ENCODE measurements at places on chromosomes 6 and 20.

GRCh38 chr20:51528263-51529027, 14.1 kb downstream of the NFATC2 start:
- no peak for DNase-seq

DNA sequence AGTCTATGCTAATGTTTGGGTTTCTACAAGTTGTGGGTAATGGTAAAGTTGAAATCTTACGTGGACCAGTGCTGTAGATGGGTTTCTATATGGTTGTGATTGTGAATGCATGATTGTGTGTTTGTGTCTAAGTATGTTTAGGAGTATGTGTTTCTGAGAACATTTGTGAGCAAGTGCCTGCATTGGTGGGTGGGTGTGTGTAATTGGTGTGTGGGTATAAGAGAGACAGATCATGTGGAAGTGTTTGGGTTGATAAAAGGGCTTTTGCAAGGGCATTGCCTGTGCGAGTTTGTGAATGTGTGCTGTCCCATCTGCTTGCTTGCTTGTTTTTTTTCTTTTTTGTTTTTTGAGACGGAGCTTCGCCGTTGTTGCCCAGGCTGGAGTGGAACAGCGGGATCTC, 25.8 kb upstream of the ID1 start:
- no peak for DNase-seq

DNA sequence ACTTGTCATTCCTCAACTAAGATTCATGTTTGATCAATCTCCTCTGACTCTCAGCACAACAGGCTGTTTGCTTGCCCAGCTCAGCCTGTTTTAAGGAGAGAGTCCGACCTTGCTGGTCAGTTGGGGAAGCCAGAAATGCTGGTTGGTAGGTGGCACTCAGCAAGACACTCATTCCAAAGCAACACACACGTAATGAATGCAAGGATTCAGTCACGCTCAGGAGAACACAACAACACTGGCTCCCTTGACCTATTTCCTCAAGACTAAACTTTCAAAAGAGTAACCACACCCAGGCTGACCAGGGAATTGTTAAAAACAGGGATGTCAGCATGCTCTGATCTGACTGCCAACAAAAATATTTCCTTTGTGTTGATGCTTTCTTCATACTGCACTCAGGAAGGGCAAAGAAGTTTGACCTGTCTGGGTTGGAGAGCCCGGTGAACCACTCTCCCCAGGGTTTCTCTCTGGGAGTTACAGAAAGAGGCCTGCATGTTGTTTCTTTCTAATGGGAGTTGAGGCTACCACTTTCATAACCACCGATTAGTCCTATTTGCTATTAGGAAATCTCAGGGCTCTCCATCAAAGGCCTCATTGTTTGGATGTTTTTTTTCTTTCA, 25.6 kb upstream of the PREP start:
- no peak for DNase-seq

- DNase-seq, result no peak
Measured at GRCh38 chr6:5990786-5991185, 15.9 kb downstream of the NRN1 start.

- DNase-seq, result peak; percentile 50
Measured at GRCh38 chr20:59829054-59829785, 104.2 kb downstream of the SYCP2 start.

DNA sequence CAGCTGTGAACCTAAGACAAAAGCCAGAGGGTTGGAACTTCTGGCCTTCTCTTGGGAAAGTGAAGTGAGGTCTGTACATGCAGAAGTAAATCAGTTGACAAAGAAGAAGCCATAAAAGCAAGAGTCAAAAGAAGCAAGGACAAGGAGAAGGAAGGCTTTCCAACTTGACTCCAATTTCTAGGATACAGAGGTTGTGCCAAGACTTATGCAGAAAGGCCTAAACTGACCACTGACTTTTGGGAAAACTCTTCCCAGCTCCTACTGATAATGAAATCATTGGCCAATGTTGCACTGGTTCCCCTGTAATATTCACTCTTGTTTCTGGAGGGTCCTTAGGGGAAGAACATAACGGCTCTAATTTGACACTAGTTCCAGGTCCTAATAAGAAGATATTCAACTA, 29.3 kb upstream of the NT5E start:
- DNase-seq, result no peak

- no peak for DNase-seq
Measured at GRCh38 chr6:33508935-33509926, 54.9 kb downstream of the ZBTB9 start.

GRCh38 chr20:48621376-48622078, 206.3 kb downstream of the PREX1 start:
- DNase-seq, result no peak

DNA sequence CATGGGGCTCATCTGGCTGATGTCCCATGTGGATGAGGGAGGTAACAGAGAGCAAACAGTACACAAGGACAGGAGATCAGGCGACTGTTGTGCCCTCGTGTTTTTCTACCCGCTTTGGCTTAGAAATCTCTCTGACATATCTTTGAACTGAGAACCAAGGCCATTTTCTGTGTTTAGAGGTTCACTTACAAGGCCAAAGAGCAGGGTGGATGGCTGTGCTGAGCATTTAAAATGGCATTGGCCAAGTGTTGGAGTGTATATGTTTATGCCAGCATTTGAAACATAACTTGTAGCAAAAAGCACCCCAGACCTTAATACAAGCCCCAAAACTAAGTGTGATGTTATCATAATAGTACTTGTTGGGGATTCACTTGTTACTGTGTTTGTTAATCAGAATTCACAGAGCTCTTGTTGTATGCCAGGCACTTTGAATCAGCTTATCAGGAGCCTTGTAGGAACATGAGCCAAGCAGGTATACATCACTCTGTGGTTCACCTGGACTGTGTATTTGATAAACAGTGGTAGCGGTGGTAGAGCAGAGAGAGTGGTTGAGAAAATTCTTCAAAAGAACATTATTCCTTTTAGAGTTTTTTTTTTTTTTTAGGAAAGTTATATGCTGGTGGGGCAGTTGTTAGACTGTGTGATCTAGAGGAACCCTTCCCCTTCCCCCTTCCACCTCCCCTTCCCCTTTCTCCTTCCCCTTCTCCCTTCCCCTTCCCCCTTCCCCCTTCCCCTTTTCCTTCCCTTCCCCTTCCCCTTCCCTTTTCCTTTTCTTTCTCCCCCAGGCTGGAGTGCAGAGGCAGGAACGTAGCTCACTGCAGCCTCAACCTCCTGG, 71.3 kb downstream of the ATRN start:
- no peak for DNase-seq

GRCh38 chr6:16737925-16738324, 23.3 kb downstream of the ATXN1 start:
- DNase-seq, result no peak

GRCh38 chr6:150877928-150878327, 12.4 kb downstream of the MTHFD1L start:
- no peak for DNase-seq

- DNase-seq, result no peak
Measured at GRCh38 chr6:117229870-117230269, 35.5 kb upstream of the VGLL2 start.

GRCh38 chr6:152176268-152176667, 368.8 kb downstream of the ESR1 start:
- no peak for DNase-seq

- no peak for DNase-seq
Measured at GRCh38 chr6:91539456-91539855, 952.6 kb upstream of the MAP3K7 start.

- DNase-seq, result no peak
Measured at GRCh38 chr6:104126315-104127005, 733.3 kb downstream of the HACE1 start.

DNA sequence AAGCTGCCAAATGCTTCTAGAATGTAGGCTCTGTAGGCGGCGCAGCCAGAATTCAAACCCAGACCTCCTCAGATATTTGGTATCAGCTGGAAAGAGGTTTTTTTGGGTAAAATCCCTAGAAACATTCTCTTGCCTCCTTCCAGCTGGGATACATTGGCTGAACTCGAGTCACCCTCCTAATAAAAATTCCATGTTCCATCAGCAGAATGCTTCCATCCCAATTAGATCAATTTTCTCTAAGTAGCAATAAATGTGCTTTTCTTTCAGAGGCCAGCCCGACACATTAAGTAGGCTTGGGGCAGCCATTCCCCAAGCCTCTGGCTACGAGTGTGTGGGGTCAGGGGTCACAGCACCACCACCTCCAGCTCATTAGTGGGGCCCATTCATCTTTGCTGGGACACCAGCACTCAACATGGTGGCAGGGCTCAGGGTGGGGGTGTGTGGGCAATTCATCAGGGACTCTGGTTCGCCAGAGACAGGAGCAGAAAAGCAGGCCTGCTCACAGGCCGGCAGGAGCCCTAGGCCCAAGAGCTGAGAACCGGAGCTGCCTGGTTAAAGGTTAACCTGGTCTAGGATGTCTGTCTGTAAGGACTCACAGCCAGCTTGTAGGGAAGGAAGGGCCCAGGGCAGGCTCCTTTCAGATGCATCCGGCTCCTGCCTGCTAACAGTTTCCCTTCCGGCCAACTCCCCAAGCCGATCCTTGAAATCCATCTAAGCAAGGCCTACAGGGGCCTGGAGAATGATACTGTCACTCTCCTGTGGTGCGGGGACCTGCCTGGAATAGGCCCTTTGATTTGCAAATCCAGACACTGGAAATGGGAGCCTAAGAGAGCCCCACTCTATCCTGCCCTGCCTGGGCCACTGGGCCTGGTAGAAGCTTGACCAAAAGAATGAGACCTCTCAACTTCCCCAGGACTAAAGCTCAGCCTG, 159.1 kb upstream of the TOP1 start:
- no peak for DNase-seq

GRCh38 chr20:37219751-37220668, 40.7 kb upstream of the MROH8 start:
- DNase-seq, result peak; percentile 38

GRCh38 chr20:41998539-41999341, 380.6 kb upstream of the CHD6 start:
- DNase-seq, result no peak

- no peak for DNase-seq
Measured at GRCh38 chr6:25640446-25640845, 11.6 kb upstream of the SCGN start.

- no peak for DNase-seq
Measured at GRCh38 chr20:49447946-49448809, 34.3 kb downstream of the KCNB1 start.
